ENCODE measurements at places on chromosomes 2 and 18.

GRCh38 chr18:987325-988186 lies 82.9 kb downstream of the ADCYAP1 start:
- DNase-seq, result no peak

DNA sequence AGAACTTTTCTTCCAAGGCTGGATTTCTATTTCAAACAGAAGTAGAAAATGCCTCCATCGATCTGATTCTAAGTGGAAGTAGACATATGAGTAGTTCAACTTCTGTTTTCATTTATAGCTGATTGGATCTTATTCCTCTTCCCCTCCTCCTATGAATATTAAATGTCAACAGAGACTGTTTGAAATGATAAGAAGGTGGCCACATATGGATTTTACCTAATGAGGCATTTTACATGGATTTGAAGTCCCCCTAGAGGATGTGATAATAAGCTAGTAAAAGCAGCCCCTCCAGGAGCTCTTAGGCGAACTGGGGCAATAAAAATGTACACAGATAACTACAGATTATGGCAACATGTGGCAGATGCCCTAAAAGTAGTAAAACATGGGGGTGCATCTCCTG lies 71.0 kb downstream of the UPP2 start:
- no peak for DNase-seq

DNA sequence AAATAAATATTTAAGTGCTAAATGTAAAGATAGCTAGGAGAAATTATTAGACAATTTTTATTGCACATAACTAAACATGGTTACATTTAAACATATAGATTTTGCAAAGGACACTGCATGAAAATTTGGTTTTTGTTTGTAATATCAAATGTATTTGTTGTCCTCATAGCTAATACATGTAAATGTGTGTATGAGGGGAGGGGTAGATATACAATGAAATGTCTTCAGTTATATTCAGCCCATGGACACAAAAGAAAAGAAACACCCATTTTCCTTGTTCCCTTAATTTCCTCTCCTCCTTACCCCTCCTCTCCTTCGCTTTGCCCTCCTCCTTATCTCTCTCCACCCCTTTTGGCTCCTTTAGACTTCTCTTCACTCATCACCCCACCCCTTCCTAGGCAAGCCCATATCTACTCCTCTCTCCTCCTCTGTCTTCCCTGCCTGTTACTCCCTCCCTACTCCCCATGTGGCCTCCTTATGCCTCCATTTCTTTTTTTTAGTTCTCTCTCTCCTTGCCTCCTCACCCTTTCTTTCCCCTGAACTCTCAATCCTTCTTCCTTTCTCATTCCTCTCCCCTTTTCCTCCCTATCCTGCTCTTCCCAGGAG lies 1.4 kb downstream of the COL3A1 start:
- DNase-seq, result no peak

GRCh38 chr2:189557373-189557772 lies 23.2 kb downstream of the SLC40A1 start:
- no peak for DNase-seq

DNA sequence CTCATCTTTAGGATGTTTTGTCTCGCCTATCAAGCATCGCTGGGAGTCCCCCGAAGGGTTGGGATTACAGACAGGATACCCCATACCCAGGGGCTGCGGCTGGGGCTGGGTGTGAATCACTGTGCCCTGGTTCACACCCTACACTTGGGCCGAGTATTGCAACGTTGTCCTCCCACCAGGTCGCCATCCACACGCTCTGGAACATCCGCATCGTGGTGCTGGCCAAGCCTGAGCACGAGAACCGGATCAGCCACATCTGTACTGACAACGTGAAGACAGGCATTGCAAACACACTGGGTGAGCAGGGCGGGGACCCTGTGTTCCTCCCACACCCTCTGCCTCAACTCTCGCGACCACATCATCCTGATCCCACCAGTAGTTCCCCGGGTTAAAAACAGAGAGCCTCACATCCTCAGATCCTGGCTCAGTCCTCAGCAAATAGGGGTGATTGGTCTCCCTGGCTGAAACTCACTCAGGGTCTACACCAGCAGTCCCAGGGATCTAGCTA lies 87.3 kb upstream of the ATG16L1 start:
- DNase-seq, result no peak

DNA sequence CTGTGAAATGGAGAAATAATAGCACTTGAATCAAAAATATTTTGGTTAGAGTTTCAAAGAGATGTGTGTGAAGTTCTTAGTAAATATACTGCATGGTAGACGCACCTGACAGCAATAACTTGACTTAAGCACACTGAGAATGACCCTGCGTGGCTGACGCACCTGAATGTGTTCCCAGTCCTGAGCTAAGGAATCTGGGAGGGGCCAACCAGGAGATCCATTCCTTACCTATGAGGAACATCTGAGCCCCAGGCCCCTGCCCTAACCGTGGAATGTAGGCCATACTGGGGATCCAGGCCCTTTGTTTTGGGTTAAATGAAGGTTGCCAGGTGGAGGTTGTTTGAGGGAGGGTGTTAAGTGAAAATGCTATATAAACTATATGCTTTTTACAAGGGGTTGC lies 284.4 kb downstream of the RBM43 start:
- no peak for DNase-seq

- DNase-seq, result no peak
These were observed 940.4 kb downstream of the ERBB4 start for GRCh38 chr2:211598238-211598637.

GRCh38 chr2:10814571-10815331 lies 2.2 kb upstream of the PDIA6 start:
- no peak for DNase-seq

GRCh38 chr2:9774266-9774665 lies 69.0 kb upstream of the TAF1B start:
- no peak for DNase-seq

All from bone marrow (tissue), 2 donors.